ENCODE measurements at places on chromosomes 1 and 21.

- no peak for DNase-seq
These were observed 764.3 kb upstream of the PRMT6 start for GRCh38 chr1:106292130-106292529.

GRCh38 chr1:102942324-102942723 is 166.0 kb downstream of the COL11A1 start:
- DNase-seq: no peak

DNA sequence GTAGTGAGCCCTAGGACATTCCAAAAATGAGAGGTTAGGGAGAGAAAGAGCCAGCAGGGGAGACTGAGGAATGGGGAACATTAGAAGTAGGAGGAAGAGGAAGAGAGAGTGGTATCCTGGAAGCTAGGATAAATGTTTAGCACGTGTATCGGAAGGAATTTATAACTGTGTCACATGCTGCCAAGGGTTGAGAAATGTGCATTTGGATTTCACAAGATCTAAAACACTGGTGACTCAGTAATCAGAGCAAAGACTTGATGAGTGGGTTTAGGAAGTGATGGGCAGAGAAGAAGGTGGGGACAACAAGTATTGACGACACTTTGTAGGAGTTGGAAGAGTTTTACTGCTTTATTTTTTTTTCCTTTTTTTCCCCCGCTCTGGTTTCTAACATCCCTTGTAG is 193.9 kb downstream of the FMN2 start:
- no peak for DNase-seq

- DNase-seq: no peak
These were observed 632 bp downstream of the PEX19 start for GRCh38 chr1:160284220-160284781.

All from activated T-helper 9 cell treated with anti-CD3 and anti-CD28 coated beads, Interleukin-2, amount 50 U/mL, for 16 hours (primary cell).